ENCODE measurements at places on chromosomes 11 and 22.
A peak's percentile ranks its signal among the peaks of the same experiment; 100 is the strongest.

DNA sequence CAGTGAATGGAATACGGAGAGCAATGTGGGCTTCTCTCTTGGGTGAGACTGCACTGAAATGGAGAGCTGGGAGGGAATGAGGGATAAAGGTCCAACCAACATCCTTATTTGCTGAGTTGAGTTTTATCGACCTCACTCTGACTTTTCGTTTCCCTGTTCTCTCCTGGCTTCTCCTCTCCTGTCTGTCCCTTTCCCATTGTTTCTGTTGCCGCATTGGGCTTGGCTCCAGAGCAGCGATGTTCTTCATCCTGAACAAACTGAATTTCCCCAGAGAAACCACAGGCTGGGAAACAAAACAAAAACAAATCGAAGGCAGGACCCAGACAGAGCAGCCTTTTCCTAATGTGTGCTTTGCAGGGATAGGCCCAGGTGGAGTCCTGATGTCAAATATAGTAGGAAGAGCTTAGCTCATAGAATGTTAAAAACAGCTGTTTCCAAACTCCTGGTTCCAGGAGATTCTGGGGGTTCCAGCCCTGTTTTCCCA is 30.0 kb downstream of the MOV10L1 start:
- DNase-seq: no peak

GRCh38 chr11:324156-324555 is 3.5 kb upstream of the IFITM3 start:
- no peak for DNase-seq

DNA sequence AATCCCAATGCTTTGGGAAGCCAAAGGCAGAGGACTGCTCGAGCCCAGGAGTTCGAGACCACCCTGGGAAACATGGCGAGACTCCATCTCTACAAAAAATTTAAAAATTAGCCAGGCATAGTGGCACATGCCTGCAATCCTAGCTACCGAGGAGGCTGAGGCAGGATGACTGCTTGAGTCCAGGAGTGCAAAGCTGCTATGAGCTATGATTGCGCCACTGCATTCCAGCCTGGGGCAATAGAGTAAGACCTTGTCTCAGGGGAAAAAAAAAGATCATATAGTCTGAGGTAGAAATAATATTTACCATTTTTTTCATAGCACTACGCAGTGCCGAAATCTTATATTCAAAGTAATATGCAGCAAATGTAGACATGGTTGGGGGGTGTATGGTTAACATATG is 47.8 kb downstream of the MRTFA start:
- DNase-seq: no peak

GRCh38 chr22:46593211-46593681 is 26.9 kb upstream of the GRAMD4 start:
- peak; percentile 37 for DNase-seq

DNA sequence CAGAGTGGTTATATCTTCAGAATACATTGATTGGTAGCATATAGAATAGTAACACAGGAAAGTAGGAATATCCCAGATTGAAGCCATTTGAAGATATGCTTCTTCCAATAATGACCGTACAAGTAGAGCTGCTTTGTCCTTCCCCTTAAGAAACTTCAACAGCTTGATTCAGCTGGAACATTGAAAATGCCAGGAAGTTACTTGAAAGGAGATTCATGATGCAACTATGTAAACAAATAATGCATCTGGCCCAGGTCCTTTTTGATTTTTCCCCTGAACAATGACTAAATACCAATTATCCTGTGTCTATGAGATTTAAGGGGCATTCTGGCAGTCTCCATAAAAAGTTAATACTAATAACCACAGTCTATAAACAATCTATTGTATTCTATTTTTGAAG is 3.0 kb downstream of the DKK3 start:
- DNase-seq: no peak

GRCh38 chr22:46069521-46070214 is 80.7 kb upstream of the PPARA start:
- DNase-seq: peak; percentile 66

DNA sequence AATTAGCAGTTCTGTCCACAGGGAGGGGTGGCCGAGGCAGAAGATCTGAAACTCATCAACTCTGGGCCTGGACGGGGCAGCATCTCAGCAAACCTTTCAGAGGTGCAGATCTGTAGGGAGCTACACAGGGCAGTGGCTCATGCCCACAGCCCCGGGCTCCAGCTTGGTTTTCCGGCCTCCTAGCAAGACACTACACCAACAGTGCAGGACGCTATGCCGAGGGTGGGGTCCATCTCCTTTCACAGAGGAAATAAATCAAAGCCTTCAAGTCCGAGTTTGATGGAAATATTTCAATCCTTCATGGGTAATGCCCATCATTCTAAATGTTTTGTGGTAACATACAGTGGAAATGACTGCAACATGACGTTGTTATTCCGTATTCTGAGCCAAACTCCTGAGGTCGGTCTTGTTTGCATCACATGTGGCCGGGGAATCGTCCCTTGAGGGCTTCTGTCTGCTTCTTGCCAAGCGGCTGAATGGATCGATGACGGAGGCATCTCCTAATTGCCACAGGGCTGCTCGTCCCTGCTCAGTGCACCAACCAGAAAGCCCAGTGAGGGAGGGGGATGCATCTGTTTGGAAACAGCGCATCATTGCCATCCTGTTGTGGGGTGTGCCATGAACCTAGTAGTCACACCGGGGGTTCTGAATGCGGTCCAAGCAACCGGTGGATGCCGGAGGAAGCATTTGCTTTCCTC is 30.0 kb downstream of the LINC01488 start:
- DNase-seq: no peak

GRCh38 chr22:37708580-37709444 is 12.0 kb downstream of the TRIOBP start:
- DNase-seq: no peak

GRCh38 chr11:95095858-95096587 is 6.4 kb downstream of the ENDOD1 start:
- DNase-seq: no peak

GRCh38 chr11:119254239-119254638 is 48.1 kb downstream of the CBL start:
- DNase-seq: peak; percentile 70

DNA sequence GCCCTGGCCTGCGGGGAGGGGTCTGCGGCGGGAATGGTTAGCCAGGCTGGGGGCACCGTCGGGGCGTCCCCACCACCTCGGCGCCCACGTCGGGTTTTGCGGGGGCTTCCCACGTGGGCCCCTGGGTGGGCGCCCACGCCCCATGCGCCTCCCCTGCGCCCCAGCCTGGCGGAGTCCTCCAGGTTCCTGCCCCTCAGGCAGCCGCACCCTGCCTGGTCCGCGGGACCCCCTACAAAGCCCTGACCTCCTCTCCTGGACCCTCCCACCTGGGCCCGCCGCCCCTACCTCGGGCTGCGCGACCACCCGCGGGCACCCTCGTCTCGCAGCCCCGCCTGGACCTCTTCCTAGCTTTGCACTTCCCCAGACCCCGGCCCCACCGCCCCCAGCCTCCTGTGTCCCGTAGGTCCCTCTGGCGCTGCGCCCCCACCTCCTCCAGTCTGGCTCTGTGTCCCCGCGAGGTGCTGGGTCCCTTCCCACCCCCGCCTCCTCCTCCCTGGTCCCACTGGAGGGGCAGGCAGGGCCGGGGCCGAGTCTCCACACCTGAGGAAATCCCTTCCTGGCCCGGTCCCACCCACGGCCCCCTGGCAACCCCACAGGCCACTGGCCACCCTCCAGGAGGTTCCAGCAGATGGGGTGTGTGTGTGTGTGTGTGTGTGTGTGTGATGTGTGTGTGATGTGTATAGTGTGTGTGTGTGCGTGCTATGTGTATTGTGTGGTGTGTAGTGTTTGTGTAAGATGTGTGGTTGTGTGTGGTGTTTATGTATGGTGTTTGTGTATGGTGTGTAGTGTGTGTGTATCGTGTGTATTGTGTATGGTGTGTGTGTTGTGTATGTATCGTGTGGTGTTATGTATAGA is 11.8 kb downstream of the PIM3 start:
- DNase-seq: peak; percentile 54

- no peak for DNase-seq
These were observed 83.2 kb upstream of the PITPNB start for GRCh38 chr22:28002181-28002700.

- DNase-seq: no peak
These were observed 15.3 kb downstream of the CCDC73 start for GRCh38 chr11:32779136-32779535.

DNA sequence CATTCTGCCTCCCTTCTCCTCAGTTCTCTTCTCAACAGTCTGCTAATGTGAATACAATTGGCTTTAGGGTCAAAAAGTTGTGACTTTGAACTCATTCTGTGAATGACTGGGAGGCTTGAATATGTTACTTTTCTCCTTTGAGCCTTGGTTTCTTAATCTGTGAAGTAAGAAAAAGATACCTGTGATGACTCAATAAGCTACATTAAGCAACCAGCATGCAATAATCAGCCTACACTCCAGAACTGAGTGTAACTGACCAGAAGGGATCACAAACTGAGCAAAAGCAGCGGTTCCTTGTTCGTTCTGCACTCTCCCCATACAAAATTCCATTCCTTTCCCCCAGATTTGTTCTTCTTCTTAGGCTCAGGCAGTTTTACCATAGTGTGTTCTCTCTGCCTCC is 23.4 kb downstream of the ZNF202 start:
- DNase-seq: no peak

GRCh38 chr11:76234416-76235232 is 28.3 kb upstream of the WNT11 start:
- no peak for DNase-seq

- no peak for DNase-seq
These were observed 53.9 kb downstream of the CTNND1 start for GRCh38 chr11:57815476-57815875.

GRCh38 chr22:48423481-48423911 is 1404.2 kb downstream of the BRD1 start:
- DNase-seq: no peak

DNA sequence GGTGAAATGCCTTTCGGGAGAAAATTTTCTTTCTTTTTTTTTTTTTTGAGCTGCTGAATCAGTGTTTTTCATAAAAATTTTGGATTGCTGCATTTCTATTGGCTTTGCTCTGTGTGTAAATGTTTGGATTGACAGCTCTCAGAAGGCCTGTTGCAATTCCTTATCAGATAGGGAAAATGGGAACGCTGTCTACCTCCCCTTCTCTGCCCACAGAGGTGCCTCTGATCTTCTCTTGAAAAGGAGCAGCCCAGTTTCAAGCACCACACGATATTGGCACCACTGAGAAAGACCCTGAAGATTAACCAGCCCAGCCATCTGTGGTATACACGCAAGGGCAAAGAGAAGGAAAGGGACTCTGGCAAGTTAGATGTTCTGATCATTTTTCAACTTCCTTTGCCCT is 1272.2 kb downstream of the LRRC4C start:
- DNase-seq: no peak

DNA sequence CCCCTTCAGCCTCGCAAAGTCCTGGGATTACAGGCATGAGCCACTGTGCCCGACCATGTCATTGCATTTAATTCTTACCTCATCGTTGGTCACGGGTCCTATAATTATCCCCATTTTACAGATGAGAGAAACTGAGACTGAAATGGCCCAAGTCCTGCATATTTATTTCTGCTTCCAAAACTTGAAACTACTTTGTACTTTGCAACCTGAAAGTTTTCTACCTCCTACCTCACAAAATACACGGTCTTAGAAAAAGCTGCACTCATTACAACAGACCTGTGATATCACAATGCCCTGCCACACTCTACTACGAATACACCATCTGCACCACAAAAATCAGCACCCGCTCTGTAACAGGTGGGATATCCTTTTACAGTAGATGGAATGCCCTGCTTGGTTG is 189.1 kb downstream of the ADAMTS15 start:
- no peak for DNase-seq

- DNase-seq: no peak
These were observed 2050.6 kb upstream of the RAG2 start for GRCh38 chr11:38648604-38649003.

- peak; percentile 73 for DNase-seq
These were observed 5.7 kb upstream of the C1QTNF6 start for GRCh38 chr22:37193629-37194191.

GRCh38 chr11:106625566-106625965 is 392.7 kb downstream of the GUCY1A2 start:
- DNase-seq: no peak

- no peak for DNase-seq
These were observed 34.4 kb downstream of the TRMU start for GRCh38 chr22:46369716-46370583.

- DNase-seq: no peak
These were observed 7.6 kb upstream of the RBFOX2 start for GRCh38 chr22:36036167-36036624.

GRCh38 chr22:19064354-19065054 is 57.7 kb downstream of the DGCR2 start:
- DNase-seq: no peak

DNA sequence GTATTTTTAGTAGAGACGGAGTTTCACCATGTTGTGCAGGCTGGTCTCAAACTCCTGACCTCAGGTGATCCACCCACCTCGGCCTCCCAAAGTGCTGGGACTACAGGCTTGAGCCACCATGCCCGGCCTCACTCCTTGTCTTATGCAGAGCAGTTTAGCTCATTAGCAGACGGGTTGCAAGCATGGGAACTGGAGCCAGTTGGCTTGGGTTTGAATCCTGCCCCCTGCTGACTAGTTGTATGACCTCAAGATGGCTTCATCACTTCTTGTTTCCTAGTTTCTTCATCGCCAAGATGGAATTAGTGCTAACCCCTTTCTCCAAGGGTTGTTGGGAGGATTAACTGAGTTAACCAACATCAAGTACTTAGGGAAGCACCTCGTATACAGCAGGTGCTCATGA is 23.4 kb upstream of the RASD2 start:
- DNase-seq: no peak

GRCh38 chr22:46993633-46994032 is 231.2 kb downstream of the TBC1D22A start:
- no peak for DNase-seq

- DNase-seq: no peak
These were observed 162.1 kb downstream of the LDLRAD3 start for GRCh38 chr11:36105743-36106581.

DNA sequence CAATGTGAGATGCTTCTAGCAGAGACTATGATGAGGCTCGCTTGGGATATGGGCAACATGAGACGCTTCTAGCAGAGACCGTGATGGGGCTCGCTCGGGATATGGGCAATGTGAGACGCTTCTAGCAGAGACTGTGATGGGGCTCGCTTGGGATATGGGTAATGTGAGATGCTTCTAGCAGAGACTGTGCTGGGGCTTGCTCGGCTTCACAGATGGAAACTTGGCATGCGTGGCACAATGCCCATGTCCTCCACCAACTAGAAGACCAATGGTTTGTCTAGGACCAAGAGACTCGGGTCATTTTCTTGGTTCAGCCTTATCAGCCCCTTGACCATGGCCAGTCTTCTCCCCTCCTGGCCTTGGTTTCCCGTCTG is 7.1 kb downstream of the MYEOV start:
- no peak for DNase-seq

DNA sequence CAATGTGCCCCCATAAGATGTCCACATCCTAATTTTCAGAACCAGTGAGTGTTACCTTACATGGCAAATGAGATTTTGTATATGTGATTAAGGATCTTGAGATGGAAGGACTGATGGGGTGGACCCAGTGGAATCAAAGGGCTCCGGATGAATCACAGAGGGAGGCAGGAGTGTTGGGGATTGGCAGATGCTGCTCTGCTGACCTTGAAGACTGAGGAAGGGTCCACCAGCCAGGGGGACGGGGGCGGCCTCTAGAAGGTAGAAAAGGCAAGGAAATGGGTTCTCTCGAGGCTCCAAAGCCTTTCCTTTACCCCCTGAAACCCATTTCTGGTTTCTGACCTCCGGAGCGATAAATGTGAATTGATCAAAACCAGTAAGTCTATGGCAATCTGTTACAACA is 18.8 kb downstream of the TMEM218 start:
- DNase-seq: no peak

All from activated T-cell treated with anti-CD3 and anti-CD28 coated beads, Interleukin-2, amount 50 U/mL, for 48 hours (primary cell).